ENCODE measurements at places on chromosomes 1 and 21. TPM values are rescaled to one million over a fixed set of nuclear protein-coding genes. Genes with fewer than 3 reads are reported as not detected.

- DNase-seq = no peak
Measured at GRCh38 chr1:99598738-99599411, 47.0 kb upstream of the PALMD start.

Gene NPHS2
- polyA plus RNA-seq = not detected

GRCh38 chr1:211341999-211342398 is 15.4 kb downstream of the TRAF5 start:
- no peak for DNase-seq

Gene C1orf87
- not detected for polyA plus RNA-seq

Gene KCNE2
- polyA plus RNA-seq = 0.07 TPM

DNA sequence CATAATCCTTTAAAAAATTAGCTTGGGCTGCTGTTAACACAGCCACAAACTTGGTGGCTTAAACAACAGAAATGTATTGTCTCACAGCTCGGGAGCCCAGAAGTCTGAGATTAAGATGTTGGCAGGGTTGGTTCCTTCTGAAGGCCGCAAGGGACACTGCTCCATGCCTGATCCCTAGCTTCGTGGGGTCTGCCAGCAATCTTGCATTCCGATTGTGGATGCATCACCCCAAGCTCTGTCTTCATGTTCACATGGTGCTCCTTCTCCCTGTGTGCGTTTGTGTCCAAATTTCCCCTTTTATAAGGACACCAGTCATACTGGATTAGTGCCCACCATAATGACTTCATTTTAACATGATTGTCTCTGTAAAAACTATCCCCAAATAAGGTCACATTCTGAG is 5.0 kb upstream of the HHIPL2 start:
- no peak for DNase-seq

- DNase-seq = no peak
Measured at GRCh38 chr1:81053826-81054225, 746.9 kb upstream of the ADGRL2 start.

DNA sequence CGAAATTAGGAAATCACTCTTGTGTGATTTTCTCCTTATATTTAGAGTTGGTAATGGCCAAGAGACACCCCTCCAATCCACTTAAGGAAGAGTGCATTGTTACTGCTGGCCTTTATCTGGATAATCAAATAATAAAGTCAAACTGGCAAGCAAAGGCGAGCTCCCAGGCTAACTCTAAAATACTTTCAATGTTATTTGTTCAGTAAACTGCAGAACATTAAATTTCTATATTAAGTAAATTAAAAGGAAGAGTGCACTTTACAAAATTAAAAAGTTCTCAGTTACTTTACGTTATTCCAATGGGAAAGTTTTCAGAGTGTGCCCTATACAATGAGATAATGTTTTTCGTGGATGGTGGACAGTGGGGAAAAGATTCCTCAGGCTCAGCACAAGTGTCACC is 562.4 kb upstream of the BEND5 start:
- no peak for DNase-seq
